ENCODE measurements at places on chromosomes 5 and 9. TPM values are rescaled to one million over a fixed set of nuclear protein-coding genes. Genes with fewer than 3 reads are reported as not detected.

PROP1 gene
- not detected for total RNA-seq

EXOSC2 gene
- total RNA-seq, result 57.2 TPM

GRCh38 chr9:36828611-36829013 is 205.5 kb downstream of the PAX5 start:
- H3K4me1 ChIP-seq, result no peaks in the 10 kb centered on the region
- H3K27me3 ChIP-seq, result peaks cover 17% of the 10 kb centered on the region
- H3K4me3 ChIP-seq, result no peak overlapping the region

DNA sequence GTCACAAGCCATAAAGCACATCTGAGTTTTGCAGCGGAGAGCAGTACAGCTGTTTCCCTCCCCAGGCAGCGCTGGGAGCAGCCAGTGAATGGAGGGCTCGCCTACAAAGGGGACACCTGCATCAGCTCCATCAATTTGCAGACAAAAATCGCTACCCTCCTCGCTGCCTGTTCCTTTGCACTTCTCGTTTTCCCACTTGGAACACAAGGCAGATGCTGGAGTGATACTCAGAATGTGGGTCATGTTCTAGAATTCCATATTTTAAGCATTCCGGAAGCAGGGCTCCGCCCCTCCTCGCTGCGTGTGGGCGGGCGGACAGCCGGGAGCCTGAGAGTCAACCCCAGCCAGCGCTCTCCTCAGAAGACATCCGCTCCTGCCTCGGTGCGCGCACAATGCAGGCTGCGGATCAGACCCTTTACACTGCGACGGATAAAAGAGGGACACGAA is 92.1 kb downstream of the LMNB1 start:
- peak overlapping the region; percentile 73 for H3K4me3 ChIP-seq
- DNase-seq, result peak; percentile 52
- no peaks in the 10 kb centered on the region for H3K27me3 ChIP-seq
- H3K36me3 ChIP-seq, result peaks cover 6% of the 10 kb centered on the region

DNA sequence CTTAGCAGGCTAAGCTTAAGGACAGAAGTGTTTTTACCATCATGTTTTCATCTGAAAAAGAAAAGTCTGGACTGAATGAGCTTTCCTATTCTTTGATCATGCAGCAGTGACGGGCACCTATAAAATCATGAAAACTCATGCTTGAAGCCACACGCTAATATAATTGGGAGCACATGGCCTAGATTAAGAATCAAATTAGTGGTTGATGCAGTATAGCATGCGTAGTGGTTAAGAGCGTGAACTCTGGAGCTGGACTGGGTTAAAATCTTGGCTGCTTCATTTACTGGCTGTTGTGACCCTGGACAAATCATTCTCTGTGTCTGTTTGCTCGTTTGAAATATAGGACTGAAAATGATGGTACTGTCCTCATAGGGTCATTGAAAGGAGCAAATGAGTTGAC is 49.9 kb upstream of the IL13 start:
- H3K4me3 ChIP-seq, result no peak overlapping the region
- H3K27me3 ChIP-seq, result no peaks in the 10 kb centered on the region
- no peak for DNase-seq
- H3K4me1 ChIP-seq, result peaks cover 3% of the 10 kb centered on the region
- peaks cover 53% of the 10 kb centered on the region for H3K36me3 ChIP-seq

- no peak for DNase-seq
- peaks cover 5% of the 10 kb centered on the region for H3K4me1 ChIP-seq
- H3K36me3 ChIP-seq, result no peaks in the 10 kb centered on the region
- peaks cover 35% of the 10 kb centered on the region for H3K27me3 ChIP-seq
- H3K4me3 ChIP-seq, result no peak overlapping the region
- H3K27ac ChIP-seq, result no peak overlapping the region
These were observed 124.2 kb downstream of the TRIO start for GRCh38 chr5:14267166-14267838.

- H3K4me3 ChIP-seq, result no peak overlapping the region
- no peaks in the 10 kb centered on the region for H3K4me1 ChIP-seq
- H3K27me3 ChIP-seq, result no peaks in the 10 kb centered on the region
- H3K36me3 ChIP-seq, result no peaks in the 10 kb centered on the region
- no peak for DNase-seq
- H3K27ac ChIP-seq, result no peak overlapping the region
These were observed 1026.8 kb downstream of the CDH18 start for GRCh38 chr5:18961234-18961633.

- H3K36me3 ChIP-seq, result no peaks in the 10 kb centered on the region
- no peaks in the 10 kb centered on the region for H3K4me1 ChIP-seq
- no peak overlapping the region for H3K4me3 ChIP-seq
- no peak for DNase-seq
These were observed 354.9 kb downstream of the CETN3 start for GRCh38 chr5:90054612-90055011.

DNA sequence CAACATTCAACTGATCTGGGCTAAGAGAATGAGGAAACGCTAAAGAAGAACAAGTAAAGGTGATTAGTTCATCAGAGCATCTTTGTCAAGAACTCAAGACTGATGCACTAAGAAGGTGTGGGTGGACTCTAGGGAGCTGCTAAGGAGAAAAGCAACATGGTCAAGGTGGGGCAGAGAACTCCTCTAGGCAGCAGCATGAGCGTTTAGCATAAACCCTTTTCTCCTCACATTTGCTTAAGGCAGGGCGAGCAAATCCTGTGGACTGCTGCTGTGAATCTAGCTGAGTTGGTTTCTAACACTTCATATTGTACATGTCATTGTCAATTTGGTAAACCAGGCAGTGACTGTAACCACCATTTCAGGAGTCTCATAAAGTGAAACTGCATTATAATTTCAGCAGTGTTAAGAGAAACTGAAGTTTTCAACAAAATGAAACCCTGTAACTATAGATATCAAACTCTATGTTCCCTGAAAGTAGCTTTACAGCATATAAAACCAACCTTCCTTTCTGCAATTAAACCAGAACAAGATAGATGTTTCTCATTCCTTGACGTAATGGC is 45.9 kb upstream of the MAN2A1 start:
- DNase-seq, result no peak
- H3K27ac ChIP-seq, result no peak overlapping the region
- no peaks in the 10 kb centered on the region for H3K36me3 ChIP-seq
- H3K27me3 ChIP-seq, result no peaks in the 10 kb centered on the region
- H3K4me3 ChIP-seq, result no peak overlapping the region
- H3K4me1 ChIP-seq, result no peaks in the 10 kb centered on the region
